ENCODE measurements at places on chromosomes 7 and 10.

GRCh38 chr7:142539901-142540300 lies 209.4 kb upstream of the PRSS1 start:
- peak; percentile 36 for ATAC-seq

DNA sequence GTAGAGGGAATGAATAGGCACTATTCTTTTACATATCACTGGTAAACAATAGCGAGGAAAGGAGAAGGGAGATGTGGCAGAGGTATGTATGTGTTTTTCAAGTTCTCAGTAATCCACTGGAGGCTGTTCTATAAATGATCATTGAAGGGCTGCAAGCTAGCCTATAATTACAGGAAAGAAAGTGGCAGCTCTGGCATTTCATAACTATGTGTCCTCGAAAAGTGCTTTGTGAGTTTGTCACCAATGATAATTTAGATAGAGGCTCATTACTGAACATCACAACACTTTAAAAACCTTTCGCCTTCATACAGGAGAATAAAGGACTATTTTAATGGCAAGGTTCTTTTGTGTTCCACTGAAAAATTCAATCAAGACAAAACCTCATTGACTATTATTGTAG lies 235.1 kb downstream of the FOXP2 start:
- ATAC-seq = no peak

DNA sequence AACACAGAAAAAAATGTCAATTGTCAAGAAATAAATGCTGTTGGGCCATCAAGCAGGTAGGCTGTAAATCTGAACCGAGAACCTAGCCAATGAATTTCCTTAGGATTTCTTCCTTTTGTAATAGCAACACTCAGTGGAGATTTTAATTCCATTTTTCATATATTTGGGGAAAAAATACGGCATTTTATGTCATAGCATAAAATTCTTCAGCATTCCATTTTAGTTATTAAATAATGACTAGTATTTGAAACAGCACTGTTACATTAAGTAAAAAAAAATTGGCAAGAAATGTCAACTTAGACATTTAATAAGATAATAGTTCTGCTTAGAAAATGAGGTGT lies 12.3 kb upstream of the VIM start:
- ATAC-seq = no peak

- no peak for ATAC-seq
Measured at GRCh38 chr7:15560968-15561367, 847 bp downstream of the AGMO start.

DNA sequence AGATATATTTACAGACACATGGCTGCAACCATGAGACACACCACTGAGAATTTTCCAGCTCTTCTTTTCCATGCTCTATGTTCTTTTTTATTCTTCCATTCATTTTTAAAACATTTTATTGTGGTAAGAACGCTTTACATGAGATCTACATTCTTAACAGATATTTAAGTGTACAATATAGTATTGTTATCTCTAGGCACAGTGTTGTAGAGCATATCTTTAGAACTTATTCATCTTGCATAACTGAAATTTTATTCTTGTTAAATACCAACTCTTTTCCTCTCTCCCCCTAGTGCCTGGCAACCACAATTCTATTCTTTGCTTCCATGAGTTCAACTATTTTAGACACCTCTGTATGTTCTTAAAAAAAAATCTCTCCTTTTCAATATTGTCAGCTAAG lies 67.1 kb upstream of the HABP2 start:
- ATAC-seq = no peak

GRCh38 chr7:135888740-135889139 lies 88.4 kb downstream of the MTPN start:
- ATAC-seq = no peak

DNA sequence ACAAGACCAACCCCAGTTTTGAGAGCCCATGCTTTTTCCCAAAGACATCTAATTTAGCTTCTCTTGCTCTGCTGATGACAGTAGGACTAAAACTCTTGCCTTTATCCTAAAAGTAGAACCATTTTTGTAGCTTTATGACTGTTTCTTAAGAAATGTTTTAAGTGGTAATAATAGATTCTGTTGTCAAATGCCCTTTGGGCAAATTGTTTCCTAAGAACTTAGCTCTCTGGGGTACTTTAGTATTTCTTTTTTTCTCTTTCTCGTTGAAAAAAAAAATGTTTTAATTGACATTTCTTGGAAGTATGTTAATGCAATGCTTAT lies 157.4 kb downstream of the ARID5B start:
- ATAC-seq = no peak

DNA sequence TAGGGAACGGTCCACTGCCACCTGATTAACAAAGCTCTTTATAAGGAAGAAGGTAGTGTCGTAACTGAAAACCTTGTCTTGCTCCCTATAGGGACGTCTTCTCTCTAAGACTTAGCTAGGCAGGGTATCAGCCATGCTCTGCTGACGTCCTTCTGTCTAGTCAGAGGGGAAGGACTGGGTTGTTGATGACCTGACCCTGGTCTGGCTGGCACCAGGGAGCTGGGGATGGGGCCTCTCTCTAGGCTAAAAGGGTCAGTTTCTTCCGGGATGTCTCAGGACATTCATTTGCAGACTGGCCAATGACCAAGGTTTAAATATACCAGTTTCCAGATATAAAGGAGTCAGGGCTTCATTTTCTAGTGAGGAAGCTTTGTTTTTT lies 9.6 kb downstream of the CYP17A1 start:
- ATAC-seq = no peak

- no peak for ATAC-seq
Measured at GRCh38 chr10:113880236-113880635, 25.8 kb downstream of the NHLRC2 start.

DNA sequence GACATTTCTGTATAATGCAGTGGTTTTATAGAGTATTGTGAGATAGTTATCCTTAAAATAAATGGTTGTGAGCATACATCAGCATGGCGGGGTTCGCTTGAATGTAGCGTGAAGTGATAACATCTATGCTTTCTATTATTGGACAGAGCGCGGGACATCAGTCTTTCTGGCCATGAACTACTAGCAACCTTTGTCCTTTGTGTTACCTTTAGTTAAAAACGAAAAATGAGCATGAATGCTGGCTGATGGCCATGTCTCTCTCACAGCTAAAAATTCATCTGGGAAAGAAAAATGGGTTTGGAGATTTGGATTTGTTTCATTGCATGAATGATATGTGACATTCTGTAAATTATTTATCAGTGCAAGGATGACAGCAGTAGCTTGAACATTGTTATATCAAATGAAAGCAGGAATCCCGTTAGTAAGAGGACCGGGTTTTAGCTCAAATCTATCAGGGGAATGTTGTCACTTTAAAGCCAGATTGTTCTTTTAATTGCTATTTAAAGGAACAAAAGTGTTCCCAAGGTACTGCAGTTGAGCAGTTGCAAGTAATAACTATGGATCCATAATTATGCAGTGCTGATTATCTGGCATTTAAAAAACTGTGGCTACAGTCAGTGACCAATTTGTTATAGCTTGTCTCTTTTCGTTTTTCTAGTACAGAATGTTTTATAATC lies 131.0 kb downstream of the KAT6B start:
- no peak for ATAC-seq

GRCh38 chr7:1505731-1506550 lies 1.8 kb upstream of the INTS1 start:
- no peak for ATAC-seq

DNA sequence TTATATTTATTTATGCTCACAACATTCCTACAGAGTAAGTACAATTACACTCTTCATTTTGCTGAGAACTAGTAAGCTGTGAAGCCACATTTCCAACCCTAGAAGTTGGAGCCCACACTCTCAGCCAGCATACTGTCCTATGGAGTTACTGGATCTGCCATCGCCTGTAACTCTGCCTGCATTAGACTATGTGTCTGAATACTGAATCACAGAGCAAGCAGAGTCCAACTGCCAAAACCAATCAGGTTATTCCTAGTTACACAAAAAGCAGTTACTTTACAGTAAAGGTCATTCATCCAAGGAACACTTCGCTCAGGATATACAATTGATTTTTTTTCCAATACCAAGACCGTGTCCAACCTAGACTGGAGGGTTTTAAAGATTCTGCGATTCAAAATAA lies 21.5 kb downstream of the CTAGE6 start:
- ATAC-seq = no peak

GRCh38 chr7:13908667-13909397 lies 80.6 kb downstream of the ETV1 start:
- peak; percentile 37 for ATAC-seq

- peak; percentile 43 for ATAC-seq
Measured at GRCh38 chr10:88792661-88793060, 9.9 kb upstream of the LIPM start.

- no peak for ATAC-seq
Measured at GRCh38 chr7:100836812-100837098, 9.4 kb upstream of the EPHB4 start.

DNA sequence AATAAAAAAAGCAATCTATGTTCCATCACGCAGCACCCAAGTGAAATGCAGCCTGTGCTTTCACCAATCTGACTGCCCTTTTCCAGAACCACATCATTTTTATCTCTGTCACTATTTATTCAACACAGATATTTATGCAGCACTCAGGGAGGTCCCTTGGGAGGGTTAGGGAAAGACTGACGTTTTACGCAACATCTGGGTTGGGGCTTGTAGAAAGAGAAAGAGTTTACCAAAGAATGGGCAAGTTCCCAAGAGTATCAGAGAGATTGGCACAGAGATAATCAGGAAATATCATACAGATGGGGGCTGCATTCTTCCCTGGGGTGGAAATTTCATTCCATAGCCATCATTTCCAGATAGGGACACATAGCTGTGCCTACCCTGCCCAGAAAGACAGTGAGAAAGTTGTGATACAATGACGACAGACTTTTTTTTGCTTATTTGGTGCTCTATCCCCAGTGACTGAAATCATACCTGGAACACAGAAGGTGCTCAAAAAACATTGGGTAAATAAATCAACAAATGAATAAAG lies 474.2 kb downstream of the CALN1 start:
- no peak for ATAC-seq

- no peak for ATAC-seq
Measured at GRCh38 chr10:35212856-35213255, 86.2 kb downstream of the CREM start.

- no peak for ATAC-seq
Measured at GRCh38 chr10:79925614-79926013, 23.3 kb downstream of the SFTPD start.

DNA sequence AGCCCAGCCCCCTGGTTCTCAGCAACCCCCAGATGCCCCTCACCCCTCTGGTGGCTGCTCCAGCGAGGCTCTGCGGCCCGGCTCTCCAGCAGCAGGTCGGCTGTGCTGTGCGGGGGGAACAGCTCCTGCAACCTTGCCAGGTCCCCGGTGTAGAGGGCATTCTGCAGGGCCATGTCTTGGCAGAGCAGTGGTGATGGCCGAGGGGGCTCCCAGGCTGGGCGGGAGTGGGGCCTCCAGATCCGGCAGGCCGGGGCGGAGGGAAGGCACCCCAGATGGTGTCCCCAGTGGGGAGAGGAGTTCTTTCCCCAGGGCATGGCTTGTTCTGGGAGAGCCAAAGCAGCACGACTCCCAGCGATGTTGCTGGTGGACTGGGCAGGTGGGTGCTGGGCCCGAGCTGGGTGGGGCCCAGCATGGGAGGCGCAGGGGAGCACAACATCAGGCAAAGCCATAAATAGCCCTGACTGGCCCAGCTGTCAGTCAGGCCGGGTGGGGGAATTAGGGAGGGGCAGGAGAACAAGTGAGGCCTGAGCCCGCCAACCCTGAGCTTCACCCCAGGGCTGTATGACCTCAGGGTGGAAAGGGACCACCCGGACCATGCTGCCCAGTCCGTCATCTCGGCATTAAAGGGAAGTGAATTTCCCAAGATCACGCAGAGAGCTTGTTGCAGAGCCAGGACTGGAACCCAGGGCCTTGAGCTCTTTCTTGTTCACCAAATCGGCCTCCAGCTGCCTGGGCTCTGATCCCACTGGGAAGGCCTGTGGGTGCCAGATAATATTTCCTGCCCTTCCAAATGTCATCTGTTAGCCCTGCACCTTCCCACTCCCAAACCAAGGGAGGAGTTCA lies 580 bp upstream of the ASB10 start:
- no peak for ATAC-seq

GRCh38 chr7:134916171-134916883 lies 70.0 kb upstream of the AGBL3 start:
- no peak for ATAC-seq

DNA sequence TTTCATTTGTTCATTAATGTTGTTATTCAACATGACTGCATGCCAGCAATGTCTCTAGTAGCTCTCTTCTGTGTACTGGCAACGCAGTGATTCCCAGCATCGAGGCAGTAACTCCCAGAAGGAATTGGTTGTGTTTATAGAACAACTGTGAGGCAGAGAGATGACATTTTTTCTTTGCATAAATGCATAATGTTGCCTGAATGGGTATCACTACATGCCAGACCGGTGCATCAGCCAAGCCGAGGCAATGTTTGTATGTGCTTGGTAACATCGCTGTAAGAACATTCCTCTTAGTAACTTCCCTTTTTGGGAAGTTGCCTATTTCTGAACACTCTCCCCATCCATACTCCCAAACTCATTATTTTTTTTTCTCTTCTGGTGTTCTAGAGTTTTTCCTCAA lies 182.9 kb downstream of the HTR7 start:
- ATAC-seq = no peak

DNA sequence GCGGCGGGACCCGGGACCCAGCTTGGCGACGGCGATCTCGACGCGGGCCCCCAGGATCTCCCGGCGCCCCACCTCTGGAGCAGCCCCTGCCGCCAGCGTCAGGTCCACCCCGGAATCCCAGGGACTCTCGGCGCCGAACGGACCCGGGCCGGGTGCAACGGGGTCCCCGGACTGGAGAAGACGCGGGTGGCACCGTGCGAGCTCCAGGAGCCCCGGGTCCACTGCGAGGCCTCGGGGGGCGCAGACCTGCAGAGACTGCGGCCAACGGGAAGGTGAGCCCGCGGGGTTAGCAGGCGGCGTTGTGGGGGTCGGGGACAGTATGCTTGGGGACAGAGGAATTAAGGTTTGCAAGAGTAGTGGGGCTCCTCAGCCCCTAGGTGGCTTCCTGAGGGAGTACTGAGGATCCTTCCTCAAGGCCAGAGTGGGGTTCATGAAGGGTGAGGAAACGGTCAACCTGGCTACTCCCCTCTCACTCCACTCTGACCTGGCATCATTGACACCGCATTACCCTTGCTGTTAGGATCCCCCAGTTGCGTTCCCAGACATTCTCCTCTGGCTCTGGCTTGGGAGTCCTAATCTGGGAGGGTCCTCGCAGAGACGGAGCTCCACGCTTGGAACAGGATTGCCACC lies 353 bp downstream of the EPHB6 start:
- no peak for ATAC-seq
